ENCODE measurements at places on chromosomes 16 and 17.

DNA sequence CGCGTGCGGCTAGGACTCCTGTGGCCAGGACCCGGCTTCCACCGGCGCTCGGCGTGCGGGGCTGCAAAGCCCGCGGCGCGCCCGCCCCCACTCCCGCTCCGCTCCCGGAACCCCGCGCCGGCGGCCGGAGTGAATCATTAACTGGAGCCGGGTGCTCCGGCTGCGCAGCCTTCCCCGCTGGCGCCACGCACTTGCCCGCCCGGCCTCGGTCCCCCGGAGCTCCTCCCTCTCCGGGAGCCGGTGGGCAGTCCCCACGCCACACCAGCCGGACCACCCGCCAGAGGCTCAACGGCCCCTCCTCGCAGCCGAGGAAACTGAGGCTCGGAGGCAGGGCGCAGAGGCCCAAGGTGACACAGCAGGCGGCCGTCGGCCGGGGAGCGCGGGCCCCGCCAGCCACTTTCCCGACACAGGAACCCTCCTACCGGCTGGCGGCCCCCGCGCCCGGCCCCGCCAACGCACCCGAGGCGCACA, 580 bp downstream of the BCAR1 start:
- DNase-seq: peak; percentile 69

GRCh38 chr16:2777231-2777902, at the start of gene ELOB:
TSS of gene ELOB (minus strand) at chr16:2777280. CDS start at chr16:2777239, 41 bp downstream.
- peak; percentile 94 for DNase-seq

- no peak for DNase-seq
Measured at GRCh38 chr17:82693168-82693867, 5.2 kb downstream of the RAB40B start.

DNA sequence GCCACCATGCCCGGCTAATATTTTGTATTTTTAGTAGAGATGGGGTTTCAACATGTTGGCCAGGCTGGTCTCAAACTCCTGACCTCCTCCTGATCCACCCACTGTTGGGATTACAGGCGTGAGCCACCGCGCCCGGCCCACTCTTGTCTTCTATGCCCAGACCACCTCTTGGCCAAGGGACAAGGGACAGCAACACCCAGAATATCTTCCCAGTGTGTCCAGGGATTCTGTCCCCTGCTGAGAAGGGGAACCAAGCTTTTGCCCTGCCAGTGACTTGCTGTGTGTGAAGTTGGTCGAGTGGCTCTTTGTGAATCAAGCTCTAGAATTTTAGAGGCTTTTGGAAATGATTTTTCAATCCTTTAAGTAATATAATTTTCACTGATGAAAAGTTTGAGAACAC, 1.7 kb upstream of the MPO start:
- no peak for DNase-seq

DNA sequence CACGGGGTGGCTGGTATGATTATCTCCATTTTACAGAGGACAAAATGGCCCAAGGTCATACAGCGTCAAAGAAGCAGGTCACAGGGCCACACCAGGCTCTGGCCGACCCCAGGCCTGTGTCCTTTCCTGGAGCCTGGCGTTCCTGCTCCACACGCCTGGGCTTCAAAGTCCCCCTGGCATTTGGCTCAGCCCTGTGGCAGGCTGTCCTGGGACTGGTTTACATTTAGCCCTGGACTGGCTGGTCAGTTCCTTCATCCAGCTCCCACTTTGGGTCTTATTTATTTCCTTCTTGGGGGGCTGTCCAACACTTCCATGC, 15.3 kb downstream of the TBX2 start:
- no peak for DNase-seq

- DNase-seq: no peak
Measured at GRCh38 chr16:87809150-87809902, 43.5 kb upstream of the KLHDC4 start.

DNA sequence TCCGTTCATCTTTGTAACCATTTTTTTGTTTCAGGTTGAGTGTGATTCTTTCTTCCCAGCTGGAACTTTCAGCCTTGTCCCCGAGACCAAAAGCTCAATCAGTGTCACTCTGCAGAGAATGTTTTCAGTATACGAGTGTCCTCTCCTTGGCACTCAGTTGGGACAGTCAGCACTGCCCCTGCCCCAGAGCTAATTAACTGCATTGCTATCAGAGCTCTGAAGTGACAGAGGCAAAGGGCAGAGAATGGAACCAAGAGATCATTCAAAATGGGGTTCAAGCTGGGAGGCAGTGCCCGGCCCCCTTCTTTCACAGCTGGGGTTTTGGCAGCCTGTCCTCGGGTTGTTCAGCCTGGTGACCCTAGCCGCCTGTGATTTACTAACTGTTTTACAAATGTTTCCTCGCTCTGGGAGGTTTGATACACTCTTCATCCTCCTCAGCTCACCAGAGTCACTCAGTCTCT, 195.9 kb upstream of the TBX2 start:
- DNase-seq: no peak

DNA sequence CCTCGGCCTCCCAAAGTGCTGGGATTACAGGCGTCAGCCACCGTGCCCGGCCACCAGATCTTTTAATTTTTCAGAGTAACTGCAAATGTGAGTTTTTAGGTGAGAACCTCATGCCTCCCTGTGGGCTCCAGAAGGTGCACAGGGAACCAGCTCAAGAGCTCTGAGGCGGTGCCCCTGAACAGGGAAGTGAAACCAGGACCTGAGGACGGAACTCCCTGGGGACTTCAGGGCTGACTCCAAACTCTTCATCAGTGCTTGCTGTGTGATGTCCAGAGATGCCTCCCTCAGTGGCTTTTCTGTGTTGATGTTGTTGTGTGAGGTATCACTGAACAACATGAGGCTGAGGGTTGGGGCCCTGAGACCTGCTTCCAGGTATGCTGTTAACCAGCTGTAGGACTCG, 23.8 kb downstream of the SLC12A3 start:
- DNase-seq: no peak

DNA sequence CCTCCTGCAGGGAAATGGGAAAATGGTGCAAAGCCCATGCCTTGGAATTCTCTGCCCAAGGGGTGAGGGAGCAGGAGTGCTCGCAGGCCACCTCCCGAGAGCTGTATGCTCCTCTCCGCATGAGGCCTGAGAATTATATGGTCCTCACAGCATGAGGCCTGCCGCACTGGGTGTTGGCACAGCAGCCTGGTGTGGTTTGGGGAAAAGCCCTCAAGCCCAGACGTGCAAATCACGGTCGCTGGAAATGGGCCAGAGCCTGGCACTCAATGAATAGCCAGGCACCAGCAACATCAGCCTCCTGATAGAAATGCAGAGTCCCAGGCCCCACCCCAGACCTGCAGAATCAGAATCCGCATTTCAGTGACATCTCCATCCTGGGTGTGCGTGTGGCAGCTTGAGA, 156.4 kb upstream of the FOXF1 start:
- no peak for DNase-seq

DNA sequence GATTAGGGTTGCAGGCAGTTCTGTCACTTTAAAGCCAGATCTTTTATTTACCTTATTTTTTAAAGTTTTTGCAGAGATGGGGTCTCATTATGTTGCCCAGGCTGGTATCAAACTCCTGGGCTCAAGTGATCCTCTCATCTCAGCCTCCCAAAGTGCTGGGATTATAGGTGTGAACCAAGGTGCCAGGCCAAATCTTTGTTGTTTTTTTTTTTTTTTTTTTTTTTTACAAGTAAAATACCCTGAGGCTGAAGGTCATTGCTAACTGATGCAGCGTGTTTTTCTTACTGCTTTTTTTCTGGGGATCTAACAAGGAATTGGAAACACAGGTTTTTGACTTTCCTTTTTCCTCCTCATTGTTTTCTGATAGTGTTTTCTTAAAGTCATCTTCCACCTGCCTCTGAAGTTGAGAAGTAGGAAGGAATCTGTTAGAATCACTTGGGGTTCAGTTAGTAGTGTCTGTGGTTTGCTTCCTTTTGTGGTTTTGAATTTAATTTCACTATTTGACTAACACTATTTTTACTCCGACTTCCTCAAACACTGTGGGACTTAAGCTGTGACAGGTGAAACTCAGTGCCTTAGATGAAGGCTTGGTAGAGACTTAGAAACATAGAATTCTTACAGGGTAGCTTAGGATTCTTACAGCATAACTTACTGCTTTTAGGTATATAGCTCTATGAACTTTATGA, 22.2 kb downstream of the CLTC start:
- DNase-seq: no peak

All from muscle of back (tissue), 13 donors.